Mesendoderm (in vitro differentiated cells): ENCODE measurements at places on chromosomes 3 and 15.
A peak's percentile ranks its signal among the peaks of the same experiment; 100 is the strongest.

DNA sequence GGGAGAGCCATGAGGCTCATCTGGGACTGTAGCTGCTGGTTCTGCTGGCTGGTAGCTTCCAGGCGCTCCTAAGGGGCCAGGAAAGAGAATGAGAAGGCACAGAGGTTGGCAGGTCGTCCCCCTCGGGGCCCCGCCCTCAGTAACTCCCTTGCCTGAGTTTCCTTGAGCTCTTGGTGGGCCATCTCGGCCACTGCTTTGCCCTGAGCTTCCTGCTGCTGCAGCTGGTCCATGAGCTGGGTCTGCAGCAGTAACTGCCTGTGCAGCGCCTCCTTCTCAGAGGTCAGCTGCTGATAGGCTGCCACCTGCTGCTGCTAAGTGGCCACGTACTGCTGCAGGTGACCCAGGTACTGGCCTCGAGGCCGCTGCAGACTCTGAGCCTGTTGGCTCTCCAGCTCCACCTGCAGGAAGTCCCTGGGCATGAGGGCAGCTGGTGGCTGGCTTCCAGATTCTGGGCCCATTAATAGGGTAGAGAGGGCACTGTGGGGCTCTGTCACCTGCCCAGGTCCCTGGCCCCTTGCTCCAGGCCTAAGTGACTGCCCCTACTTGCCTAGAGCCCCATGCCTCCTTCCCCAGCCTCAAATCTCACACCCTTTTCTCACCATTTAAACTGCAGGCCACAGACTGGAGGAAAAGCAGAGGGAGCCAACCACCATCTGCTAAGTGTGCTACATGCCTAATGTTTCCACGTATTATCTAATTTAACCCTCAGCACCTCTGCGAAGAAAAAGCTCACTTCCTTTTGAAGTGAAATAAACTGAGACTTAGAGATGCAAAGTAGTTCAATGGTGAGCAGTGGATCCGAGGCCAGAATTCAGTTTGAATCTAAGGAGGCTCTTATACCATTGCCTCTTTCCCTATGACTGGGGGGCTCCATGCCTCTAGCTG lies 10.8 kb upstream of the VPS33B start:
- no peaks in the 10 kb centered on the region for H3K36me3 ChIP-seq
- no peak overlapping the region for H3K27ac ChIP-seq
- H3K4me3 ChIP-seq, result no peak overlapping the region
- H3K27me3 ChIP-seq, result no peaks in the 10 kb centered on the region
- H3K4me1 ChIP-seq, result no peaks in the 10 kb centered on the region
- peak; percentile 91 for DNase-seq

DNA sequence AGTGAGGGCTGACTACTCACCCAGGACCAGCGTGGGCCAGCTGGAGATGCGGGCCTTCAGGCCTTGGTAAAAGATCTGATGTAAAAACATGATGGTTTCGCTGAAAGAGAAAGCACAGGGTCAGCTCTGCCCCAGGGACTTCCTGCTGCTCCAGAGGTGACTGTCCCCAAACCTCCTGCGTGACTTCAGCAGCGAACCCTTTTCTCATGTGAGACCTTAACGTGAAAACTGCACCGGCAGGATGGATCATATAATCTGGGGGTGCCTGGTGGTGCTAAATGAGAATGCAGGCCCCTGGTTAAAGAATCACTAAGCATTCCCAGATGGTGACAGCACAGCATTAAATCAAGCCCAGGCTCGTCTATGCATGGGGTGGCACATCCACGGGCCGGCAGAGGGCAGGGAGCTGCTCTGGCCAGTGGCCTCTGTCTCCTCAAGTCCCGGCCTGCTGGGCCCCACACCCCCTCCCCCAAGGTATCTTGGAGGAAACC lies 55.4 kb downstream of the RASGRF1 start:
- H3K27ac ChIP-seq, result no peak overlapping the region
- no peak overlapping the region for H3K4me3 ChIP-seq

DNA sequence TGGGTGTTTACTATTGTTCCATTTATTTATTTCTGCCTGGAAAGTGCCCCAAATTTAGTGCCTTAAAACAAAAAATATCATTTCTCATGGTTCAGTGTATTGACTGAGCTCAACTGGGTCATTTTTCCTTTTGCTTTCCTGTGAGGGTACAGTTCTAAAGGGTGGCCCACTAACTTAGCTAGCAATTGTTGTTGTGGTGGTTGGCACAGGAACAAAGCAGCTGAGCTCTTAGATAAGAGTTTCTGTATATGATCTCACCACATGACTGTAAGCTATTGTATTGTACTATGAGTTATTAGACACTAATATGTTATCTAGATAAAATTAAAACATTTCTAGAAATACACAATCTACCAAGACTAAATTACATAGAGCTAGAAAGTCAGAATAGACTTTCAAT lies 1283.7 kb downstream of the OTOL1 start:
- no peak overlapping the region for H3K4me3 ChIP-seq
- H3K4me1 ChIP-seq, result no peaks in the 10 kb centered on the region
- no peak for DNase-seq
- H3K27me3 ChIP-seq, result no peaks in the 10 kb centered on the region
- H3K27ac ChIP-seq, result no peak overlapping the region

GRCh38 chr15:60416484-60416883 lies 18.7 kb upstream of the ANXA2 start:
- H3K27ac ChIP-seq, result no peak overlapping the region
- no peak overlapping the region for H3K4me3 ChIP-seq
- peaks cover 4% of the 10 kb centered on the region for H3K4me1 ChIP-seq
- no peaks in the 10 kb centered on the region for H3K27me3 ChIP-seq
- no peaks in the 10 kb centered on the region for H3K36me3 ChIP-seq

GRCh38 chr3:95312650-95313049 lies 1249.8 kb downstream of the NSUN3 start:
- H3K4me1 ChIP-seq, result no peaks in the 10 kb centered on the region
- no peak overlapping the region for H3K4me3 ChIP-seq
- H3K27me3 ChIP-seq, result no peaks in the 10 kb centered on the region
- no peak overlapping the region for H3K27ac ChIP-seq

GRCh38 chr15:83064859-83065258 lies 2.2 kb downstream of the BTBD1 start:
- H3K36me3 ChIP-seq, result no peaks in the 10 kb centered on the region
- H3K27me3 ChIP-seq, result no peaks in the 10 kb centered on the region
- DNase-seq, result no peak
- H3K4me1 ChIP-seq, result peaks cover 7% of the 10 kb centered on the region

GRCh38 chr3:193648542-193649076 lies 55.6 kb downstream of the OPA1 start:
- peaks cover 5% of the 10 kb centered on the region for H3K36me3 ChIP-seq
- H3K27me3 ChIP-seq, result no peaks in the 10 kb centered on the region
- no peak for DNase-seq
- H3K27ac ChIP-seq, result no peak overlapping the region

GRCh38 chr3:44894485-44894884 lies 20.1 kb downstream of the TGM4 start:
- H3K27ac ChIP-seq, result peak overlapping the region; percentile 7
- H3K36me3 ChIP-seq, result no peaks in the 10 kb centered on the region
- peaks cover 2% of the 10 kb centered on the region for H3K4me1 ChIP-seq

DNA sequence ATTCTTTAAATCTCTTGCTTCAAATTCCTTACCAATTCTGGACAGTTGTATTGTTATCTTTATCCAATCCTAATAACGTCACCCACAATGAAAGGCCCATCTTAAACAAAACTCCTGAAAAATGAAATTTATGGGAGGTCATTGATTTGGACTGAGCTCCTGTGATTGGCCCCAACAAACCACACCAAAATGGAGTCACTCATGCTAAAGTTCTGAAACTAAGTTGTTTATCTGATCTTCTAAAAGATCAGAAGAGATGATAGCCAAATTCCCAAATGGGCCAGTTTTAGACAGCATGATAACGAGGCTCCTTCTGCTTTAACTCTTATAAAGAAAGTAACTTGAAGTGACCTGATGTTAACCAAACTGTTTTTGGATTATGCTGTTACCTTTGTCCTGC lies 39.7 kb upstream of the GPD1L start:
- H3K27me3 ChIP-seq, result no peaks in the 10 kb centered on the region
- H3K4me3 ChIP-seq, result no peak overlapping the region
- H3K4me1 ChIP-seq, result no peaks in the 10 kb centered on the region

DNA sequence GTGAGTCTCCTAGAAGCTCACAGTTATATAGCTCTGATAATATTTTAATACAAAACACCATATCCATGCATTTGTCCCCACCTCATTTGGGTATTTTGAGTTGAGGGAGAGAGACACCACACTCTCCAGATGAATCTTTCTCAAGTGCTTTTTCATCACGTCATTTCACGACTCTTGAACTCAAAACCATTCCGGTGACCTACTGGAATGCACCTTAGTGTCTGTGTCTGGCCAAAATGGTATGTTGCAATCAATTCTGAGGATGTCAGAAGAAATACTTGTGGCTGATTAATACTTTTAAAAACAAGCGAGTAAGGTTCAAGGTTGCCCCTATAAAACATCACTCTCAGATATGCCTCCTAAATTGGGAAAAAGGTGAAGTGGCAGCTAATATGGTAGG lies 352.6 kb upstream of the ICE2 start:
- no peak overlapping the region for H3K27ac ChIP-seq
- H3K27me3 ChIP-seq, result no peaks in the 10 kb centered on the region
- no peak for DNase-seq
- H3K4me1 ChIP-seq, result no peaks in the 10 kb centered on the region

DNA sequence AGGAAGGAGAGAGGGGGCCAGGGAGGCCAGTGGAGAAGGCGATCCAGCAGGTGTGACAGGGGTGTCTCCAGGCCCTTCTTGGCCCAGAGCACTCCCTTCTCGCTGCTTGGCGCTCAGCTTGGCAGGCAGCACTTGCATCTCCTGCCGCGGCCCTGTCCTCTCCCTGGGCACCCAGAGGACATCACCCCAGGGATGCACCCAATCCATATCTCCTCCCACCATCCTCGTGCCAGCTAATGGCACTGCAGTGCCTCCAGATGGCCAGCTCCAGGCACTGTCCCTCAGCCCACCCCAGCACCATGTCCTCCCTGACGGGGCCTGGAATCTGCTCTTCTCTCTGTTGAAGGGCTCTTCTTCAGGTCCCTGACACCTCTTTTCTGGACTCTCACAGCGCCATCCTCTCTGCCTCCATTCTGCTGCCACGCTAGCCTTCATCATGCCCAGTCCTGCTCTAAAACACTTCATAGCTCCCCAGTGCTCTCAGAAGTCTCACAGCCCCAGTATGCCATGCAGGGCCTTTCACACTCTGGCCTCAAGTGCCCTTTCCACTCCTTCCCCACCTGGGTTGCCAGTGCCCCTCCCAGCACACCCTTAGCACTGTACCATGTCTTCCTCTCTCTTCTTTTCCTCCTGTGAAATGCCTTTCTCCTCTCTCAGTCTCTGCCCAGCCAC lies 106.8 kb upstream of the SLC6A11 start:
- no peak overlapping the region for H3K27ac ChIP-seq
- H3K4me1 ChIP-seq, result no peaks in the 10 kb centered on the region
- no peak for DNase-seq
- peaks cover 4% of the 10 kb centered on the region for H3K27me3 ChIP-seq
- H3K4me3 ChIP-seq, result no peak overlapping the region

- peak; percentile 54 for DNase-seq
- H3K27me3 ChIP-seq, result no peaks in the 10 kb centered on the region
- H3K4me3 ChIP-seq, result no peak overlapping the region
- H3K27ac ChIP-seq, result no peak overlapping the region
- H3K36me3 ChIP-seq, result no peaks in the 10 kb centered on the region
- no peaks in the 10 kb centered on the region for H3K4me1 ChIP-seq
Observed at GRCh38 chr15:91268510-91268909, 168.5 kb downstream of the SV2B start.

DNA sequence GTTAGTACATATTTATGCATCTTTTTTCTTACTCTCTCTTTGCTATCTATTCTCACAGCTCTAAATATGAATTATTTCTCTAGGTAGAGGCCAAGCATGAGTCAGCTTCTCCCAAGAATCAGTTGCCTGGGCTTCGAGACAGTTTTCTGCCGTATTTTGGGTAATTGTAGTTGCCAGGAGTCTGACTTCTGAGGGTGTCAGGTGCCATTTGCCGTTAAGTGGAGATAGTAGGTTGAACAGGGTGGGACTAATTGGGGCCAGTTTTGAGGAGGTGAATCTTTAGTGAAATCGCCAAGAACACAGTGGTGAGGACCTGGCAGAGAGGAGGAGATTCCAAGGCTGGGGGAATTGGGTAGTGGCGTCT lies 7.8 kb upstream of the NRROS start:
- no peaks in the 10 kb centered on the region for H3K36me3 ChIP-seq
- peak overlapping the region; percentile 99 for H3K27ac ChIP-seq
- H3K4me1 ChIP-seq, result peaks cover 3% of the 10 kb centered on the region
- peak overlapping the region; percentile 51 for H3K4me3 ChIP-seq

GRCh38 chr15:72968531-72968922 lies 83.7 kb upstream of the NEO1 start:
- peak; percentile 28 for DNase-seq
- H3K4me3 ChIP-seq, result no peak overlapping the region
- H3K27me3 ChIP-seq, result no peaks in the 10 kb centered on the region
- peaks cover 9% of the 10 kb centered on the region for H3K4me1 ChIP-seq

GRCh38 chr3:9339761-9340471 lies 22.9 kb upstream of the THUMPD3 start:
- no peak overlapping the region for H3K4me3 ChIP-seq
- H3K36me3 ChIP-seq, result no peaks in the 10 kb centered on the region
- DNase-seq, result no peak
- no peak overlapping the region for H3K27ac ChIP-seq
- H3K27me3 ChIP-seq, result no peaks in the 10 kb centered on the region

DNA sequence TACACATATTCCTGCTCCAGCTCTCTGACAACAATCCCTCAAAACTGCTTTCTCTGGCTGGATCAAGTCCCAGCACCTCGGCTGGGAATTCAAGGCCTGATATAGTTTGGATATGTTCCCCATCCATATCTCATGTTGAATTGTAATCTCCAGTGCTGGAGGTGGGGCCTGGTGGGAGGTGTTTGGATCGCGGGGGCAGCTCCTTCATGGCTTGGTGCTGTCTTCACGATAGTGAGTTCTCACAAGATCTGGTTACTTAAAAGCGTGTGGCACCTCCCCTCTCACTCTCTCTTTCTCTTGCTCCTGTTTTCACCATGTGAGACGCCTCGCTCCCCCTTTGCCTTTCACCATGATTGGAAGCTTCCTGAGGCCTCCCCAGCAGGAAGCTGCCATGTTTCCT lies 47.4 kb upstream of the SYN2 start:
- DNase-seq, result no peak
- no peak overlapping the region for H3K4me3 ChIP-seq
- no peaks in the 10 kb centered on the region for H3K4me1 ChIP-seq
- no peaks in the 10 kb centered on the region for H3K27me3 ChIP-seq
- H3K27ac ChIP-seq, result no peak overlapping the region
